ENCODE measurements at places on chromosomes 3 and 15.

DNA sequence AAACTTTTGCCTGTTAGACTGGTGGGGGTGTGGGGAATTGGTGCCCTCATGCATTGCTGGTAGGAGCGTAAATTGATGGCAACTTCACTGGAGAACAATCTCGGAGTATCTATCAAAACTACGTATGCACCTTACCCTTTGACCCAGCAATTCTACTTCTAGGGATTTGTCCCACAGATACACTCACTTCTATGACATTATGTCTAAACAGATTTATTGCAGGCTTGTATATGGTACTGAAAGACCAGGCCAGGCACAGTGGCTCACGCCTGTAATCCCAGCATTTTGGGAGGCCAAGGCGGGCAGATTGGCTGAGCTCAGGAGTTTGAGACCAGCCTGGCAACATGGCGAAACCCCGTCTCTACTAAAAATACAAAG lies 30.3 kb downstream of the PPCDC start:
- no peak for DNase-seq

GRCh38 chr3:174531262-174531982 lies 327.7 kb upstream of the NAALADL2 start:
- no peak for DNase-seq

GRCh38 chr3:36211652-36211999 lies 168.7 kb upstream of the STAC start:
- no peak for DNase-seq

- no peak for DNase-seq
Measured at GRCh38 chr3:14295801-14296200, 106.6 kb upstream of the SLC6A6 start.

GRCh38 chr3:3825035-3825434 lies 25.8 kb downstream of the LRRN1 start:
- DNase-seq, result no peak

- no peak for DNase-seq
Measured at GRCh38 chr3:152402695-152403451, 134.1 kb downstream of the MBNL1 start.

DNA sequence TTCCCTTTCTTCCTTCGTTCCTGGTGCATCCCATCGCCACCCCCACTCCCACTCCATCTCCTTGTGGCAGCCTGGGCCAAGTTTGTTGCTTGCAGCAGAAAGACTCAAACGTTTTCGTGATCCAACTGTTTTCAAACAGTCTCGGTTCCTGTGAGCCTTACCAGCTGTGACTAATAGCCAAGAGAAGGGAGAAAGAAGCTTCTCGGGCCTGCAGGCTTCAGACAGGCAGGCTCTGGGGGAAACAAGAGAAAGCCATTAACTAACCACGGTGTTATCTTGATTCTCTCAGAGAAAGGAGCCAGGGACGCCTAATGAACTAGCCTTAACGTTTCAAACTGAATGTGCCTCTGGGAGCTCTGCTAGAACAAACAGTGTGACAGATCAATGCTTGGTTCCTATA lies 742.0 kb downstream of the NR2F2 start:
- DNase-seq, result no peak

GRCh38 chr15:40162552-40162951 lies 1.7 kb downstream of the BUB1B start:
- DNase-seq, result no peak

GRCh38 chr15:74173380-74174218 lies at the start of gene ISLR:
TSS of gene ISLR (plus strand) at chr15:74173710. CDS start at chr15:74174859, 1,149 bp downstream.
- DNase-seq, result peak; percentile 87

- DNase-seq, result no peak
Measured at GRCh38 chr3:171851660-171852058, 8.5 kb downstream of the TMEM212 start.

DNA sequence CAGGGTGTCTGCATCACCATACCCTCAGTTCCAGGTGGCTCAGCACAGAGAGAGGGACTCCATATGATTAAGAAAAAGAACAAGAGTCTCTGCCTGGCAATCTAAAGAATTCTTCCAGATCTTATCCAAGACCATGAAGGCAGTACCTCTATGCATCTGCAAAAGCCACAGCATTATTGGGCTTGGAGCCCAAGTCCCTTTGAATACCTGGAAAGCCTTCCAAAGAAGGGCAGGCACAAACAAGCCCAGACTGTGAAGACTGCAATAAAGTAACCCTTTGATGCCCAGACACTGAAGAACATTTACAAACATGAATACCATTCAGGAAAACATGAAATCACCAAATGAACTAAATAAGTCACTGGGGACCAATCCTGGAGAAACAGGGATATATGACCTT lies 60.9 kb upstream of the DIPK2A start:
- no peak for DNase-seq

DNA sequence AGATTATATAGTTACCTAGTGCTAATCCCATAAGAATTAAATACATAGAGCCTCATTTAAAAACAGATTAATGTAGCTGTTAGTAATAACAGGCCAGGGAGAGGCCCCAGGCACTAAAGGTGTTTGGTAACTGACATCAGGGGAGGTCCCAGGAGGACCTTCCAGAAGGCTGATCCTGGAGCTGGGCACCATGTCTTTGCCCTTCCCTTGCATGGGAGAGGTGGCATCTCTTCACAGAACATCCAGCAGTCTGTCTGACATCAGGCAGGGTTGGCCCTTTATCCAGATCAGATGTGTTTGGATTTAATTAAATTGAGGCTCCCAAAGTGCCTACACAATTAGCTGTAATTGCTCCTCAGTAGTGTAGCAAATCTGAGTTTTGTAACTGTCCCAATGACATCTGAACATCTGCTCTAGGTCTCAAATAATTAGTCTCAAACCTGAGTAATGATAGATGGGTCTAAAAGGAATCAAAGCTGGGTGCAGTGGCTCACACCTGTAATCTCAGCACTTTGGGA lies 53.0 kb downstream of the RLBP1 start:
- DNase-seq, result no peak

DNA sequence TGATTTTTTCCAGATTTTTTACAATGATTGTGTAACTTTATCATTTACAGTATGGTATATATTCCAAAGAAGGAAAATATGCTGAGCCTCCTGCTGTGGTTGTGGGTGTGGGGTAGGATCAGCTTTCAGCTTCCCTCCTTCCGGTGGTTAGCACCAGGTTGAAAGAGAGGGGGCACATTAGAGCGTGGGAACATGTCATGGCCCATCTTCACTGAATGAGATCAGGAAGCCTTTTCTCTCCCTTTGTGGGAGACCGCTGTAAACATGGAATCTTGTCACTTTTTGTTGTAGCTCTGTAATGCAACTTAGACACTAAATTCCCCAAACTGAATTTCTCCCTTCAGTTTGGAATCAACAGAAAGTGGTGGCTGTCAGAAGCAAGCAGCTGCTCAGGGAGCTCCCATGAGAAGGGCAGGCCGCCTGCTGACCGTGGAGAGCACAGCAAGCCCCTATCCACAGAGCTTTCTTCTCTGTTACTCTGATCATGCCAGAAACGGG lies 86.7 kb upstream of the LIMD1 start:
- DNase-seq, result peak; percentile 52

DNA sequence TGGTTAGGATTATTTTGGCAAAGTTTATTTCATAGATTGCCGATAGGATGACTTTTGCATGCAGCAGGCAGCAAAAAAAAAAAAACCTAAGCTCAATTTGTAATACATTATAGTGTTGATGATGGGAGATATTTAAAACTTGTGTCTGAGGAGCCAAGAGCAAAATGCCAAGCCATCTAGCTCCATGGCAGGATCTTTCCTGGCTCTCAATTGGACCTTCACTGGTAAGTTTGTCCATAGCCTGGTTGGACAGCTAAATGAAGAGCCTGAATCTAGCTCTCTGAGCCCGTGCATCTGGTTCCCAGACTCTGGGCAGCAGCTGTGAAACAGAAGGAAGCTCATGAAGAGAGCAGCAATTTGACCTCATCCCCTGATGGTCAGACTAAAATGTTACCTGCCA lies 17.5 kb downstream of the STAC start:
- DNase-seq, result no peak

DNA sequence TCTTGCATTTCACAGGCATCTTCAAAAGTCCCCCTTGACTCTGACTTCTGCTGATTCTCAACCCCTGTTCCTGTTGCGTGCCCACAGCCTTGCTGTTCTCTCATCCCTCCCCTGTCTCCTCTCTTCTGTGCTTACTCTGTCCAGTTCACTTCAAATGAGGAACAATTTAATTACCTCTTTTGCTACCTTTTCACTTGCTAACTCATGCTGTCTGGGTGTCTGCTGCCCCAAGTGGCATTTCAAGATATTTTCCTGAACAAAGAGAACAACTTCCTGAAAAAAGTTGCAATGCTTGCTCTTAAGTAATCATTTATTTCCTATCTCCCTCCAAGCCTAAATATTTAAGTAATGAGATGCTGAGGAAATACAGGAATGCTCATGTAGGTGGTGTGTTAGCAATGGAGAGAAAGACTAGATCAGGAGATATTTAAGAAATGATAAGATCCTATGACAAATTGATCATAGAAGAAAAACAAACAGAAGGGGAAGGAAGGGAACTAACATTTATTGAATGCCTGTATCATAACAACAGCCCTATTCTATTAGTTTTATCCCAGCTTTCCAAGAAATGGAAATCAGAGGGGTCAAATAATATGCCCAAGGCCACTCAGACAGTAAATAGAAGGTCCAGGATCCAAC lies 42.2 kb downstream of the SV2B start:
- DNase-seq, result no peak

- no peak for DNase-seq
Measured at GRCh38 chr3:88912294-88912877, 195.0 kb upstream of the EPHA3 start.

DNA sequence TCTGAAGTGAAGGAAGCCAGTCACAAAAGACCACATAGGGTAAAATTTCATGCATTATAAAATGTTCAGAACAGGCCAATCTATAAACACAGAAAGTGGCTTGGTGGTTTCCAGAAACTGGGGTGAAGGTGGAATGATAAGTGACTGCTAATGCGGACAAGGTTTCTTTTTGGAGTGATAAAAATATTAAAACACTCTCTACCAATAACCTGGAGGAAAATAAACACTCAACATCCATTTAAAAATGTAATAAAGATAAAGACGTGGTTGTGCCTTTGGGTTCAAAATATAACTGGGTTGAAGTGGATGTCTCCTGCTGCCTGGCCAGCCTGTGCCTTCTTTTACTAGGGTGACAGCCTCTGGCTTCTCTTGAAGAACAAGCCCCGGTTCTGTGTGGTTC lies 70.9 kb upstream of the GCNT3 start:
- DNase-seq, result no peak

DNA sequence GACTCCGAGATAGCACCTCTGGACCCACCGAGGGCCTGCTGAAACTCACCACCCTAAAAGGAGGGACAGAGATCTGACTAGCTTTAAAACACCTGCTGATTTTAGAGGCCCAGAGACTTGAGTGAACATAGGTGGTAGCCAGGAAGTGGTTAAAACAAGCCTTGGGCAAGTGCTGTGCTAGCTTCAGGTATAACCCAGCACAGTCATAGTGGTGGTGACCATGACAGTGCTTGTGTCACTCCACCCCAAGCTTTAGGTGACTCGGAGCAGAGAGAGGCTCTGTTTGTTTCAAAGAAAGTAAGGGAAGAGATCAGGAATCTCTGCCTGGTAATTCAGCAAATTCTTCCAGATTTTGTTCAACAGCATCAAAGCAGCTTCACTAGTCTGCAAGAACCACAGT lies 641.1 kb upstream of the BCHE start:
- no peak for DNase-seq

GRCh38 chr15:64426845-64427465 lies 33.4 kb upstream of the ZNF609 start:
- DNase-seq, result peak; percentile 3

- peak; percentile 31 for DNase-seq
Measured at GRCh38 chr3:31472479-31473390, 60.0 kb upstream of the STT3B start.

DNA sequence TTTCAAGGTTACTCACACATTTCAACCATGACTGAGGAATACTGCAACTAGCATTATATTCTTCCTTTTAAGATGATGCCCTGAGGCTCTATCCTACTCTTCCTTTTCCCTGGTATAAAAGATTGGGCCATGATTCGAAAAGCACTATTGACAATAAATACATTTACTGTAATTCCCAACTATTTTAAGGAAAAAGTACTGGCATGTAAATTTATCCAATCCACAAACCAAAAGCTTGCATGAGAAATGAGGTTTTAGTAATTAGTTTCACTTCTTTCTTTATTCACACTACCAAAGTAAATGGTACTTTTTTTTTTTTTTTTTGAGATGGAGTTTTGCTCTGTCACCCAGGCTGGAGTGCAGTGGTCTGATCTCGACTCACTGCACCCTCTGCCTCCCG lies 310.2 kb downstream of the LRRC3B start:
- DNase-seq, result no peak

- DNase-seq, result peak; percentile 70
Measured at GRCh38 chr15:70569091-70569713, 194.2 kb downstream of the UACA start.

DNA sequence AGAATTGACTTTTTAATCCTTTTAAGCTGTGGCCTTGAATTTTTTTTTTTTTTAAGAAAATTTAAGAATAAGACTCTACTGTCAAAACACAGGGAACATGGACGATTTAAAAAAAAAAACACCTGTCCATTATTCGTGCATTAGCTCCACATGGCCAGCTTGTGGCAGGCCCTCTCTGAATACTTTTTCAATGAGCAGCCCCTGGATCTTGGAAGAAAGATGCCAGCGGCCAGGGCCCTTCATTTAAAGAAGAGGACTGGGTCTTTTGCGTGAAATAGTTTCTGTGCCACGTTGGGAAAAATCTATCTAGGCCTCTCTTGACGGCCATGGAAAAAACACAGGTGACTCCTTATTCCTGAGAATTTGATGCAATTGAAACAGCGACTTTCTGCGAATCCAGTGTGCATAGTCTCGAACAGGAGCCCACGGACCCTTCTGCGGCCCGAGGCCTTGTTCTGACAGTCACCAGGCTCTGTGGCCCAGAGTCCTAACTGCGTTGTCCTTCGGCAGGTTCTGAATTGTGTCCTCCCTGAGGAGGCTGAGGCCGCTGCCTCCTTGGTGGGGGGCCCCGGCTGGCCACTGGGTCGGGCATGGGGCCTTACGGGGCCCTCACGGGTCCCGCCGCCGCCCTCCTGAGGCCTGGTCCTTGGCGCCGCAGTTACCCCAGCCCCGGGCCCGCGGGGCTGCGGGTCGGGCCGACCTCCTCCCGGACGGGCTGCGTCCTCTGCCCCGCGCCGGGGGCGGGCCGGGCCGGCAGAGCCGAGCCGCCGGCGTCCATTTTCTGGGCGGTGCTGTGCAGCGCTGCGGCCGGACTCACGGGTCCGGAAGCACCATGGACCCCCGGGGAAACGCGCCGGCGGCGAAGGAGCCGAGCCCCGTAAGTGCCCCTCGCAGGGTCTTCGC lies 33.5 kb downstream of the ZBTB38 start:
- no peak for DNase-seq

- DNase-seq, result no peak
Measured at GRCh38 chr3:52471371-52472238, 16.2 kb downstream of the NISCH start.
